Activated naive CD8-positive, alpha-beta T cell treated with anti-CD3 and anti-CD28 coated beads, Interleukin-2, amount 10 ng/mL, durations not matched to agents 7 days and 5 days (primary cell): ENCODE measurements at places on chromosomes 5 and 9.

GRCh38 chr5:136198453-136198852, 5.5 kb upstream of the SMIM32 start:
- no peak for DNase-seq

DNA sequence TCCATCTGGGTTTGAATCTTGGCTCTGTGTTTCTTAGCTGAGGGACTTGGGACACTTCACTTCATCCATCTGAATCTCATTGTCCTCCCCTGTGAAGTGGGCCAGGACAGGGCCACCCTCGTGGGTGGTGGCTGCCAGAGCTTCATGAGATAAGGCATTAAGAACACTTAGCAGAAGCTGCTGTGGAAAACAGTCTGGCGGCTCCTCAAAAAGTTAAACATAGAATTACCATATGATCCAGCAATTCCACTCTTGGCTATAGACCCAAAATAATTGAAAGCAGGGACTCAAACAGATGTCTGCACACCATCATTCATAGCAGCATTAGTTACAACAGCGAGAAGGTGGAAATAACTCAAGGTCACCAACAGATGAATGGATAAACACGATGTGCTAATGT, 42.4 kb upstream of the GGTA1 start:
- DNase-seq, result no peak

GRCh38 chr5:1037123-1037670, 28.6 kb downstream of the NKD2 start:
- no peak for DNase-seq

- no peak for DNase-seq
Measured at GRCh38 chr9:75378036-75378435, 289.7 kb downstream of the OSTF1 start.

- DNase-seq, result no peak
Measured at GRCh38 chr9:6915635-6916034, 157.9 kb downstream of the KDM4C start.

GRCh38 chr9:101022704-101023103, 5.8 kb upstream of the PLPPR1 start:
- DNase-seq, result no peak

DNA sequence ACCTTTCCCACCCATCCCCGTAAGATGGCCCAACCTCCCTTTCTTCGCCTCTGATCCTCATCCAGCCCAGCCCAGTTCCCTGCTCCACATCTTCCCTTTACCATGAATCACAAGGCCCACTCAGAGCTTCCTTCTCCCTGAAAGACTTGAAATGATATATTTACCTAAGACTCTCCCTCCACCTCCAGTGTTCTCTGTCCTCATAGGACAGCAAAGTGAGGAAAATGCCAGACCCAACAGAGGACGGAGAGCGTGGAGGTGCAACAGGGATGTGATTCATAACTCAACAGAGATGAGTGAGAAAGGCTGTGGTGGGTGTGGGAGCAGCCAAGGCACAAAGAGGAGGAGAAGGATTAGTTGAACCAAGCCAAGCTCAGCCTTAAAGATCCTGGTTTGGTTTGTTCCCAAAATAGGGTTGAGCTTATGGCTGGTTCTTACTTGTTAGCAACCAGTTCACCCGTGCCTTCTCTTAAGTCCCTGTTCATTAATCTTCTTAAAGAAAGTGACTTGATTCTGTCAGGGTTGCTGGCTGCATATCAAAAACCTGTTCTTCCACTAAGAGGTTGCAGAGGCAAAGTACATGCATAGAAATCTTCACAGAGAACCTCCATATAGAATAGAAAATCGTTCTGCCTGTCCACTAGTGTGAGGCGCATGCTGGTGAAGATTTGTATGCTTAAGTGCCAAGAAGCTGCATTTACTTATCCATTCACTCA, 183.2 kb downstream of the ACTL7B start:
- DNase-seq, result no peak

- DNase-seq, result no peak
Measured at GRCh38 chr5:156597276-156597675, 252.8 kb upstream of the PPP1R2B start.

DNA sequence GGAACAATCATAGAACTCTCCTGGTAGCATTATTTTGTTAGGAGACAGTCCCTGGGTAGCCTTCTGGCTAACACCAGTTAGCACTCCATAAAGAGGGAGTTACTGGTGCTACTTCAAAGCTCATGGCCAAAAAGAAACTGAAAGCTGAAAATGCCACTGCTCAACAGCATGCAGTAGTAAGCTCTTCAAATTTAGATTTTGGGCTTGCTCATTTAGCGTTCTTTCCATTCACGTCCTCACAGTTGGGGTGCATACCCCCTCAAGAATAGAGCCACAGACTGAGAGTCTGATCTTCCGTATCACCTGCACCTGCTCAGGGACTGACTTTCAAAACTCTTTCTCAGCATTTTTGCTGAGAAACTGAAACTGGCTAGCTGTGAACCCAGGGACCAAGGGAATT, 24.7 kb downstream of the NTRK2 start:
- DNase-seq, result no peak

- DNase-seq, result no peak
Measured at GRCh38 chr5:36363101-36363500, 61.4 kb upstream of the RANBP3L start.

DNA sequence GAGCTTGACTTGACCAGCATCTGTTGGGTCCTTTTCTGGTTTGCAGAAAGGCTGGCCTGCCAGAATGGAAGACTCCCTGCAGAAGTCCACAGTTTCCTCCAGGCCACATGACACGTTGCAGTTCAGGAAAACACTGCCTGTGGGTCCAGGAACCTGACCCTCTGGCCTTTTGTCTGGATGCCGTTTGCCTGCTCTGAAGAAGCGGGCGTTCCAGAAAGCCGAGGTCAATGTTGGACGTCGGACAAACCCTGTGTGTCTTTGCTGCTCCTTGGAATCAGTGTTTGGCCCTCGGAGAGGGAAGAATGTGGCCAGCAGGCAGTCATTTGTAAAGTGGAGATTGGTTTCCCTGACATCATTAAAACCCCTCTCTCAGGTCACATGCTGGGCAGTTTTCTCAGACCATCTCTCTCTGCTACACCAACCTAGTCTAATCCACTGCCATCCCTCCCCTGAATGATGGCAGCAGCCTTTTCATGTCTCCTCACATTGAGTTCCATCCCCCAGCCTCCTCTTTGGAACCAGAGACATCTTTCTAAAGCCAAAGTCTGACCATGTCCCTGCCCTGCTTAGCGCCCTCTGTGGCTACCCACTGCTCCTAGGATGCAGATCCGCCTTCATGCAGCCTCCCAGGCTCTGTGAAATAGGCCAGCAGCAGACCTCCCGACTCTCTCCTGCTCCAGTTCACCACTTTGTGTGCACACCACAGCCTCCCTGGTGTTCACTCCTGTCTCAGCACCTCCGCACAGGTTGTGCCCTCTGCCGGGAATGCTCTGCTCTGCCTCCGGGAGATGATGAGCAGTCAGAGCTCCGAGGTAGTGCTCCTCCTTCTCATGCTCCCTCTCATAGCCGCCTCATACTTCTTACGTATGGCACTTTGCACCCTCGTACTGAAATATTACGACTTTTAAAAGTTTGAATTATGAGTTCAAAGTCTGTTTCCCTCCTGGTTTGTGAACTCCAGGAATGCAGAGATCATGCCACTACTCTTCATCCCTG, 75.6 kb downstream of the RALGPS1 start:
- no peak for DNase-seq

DNA sequence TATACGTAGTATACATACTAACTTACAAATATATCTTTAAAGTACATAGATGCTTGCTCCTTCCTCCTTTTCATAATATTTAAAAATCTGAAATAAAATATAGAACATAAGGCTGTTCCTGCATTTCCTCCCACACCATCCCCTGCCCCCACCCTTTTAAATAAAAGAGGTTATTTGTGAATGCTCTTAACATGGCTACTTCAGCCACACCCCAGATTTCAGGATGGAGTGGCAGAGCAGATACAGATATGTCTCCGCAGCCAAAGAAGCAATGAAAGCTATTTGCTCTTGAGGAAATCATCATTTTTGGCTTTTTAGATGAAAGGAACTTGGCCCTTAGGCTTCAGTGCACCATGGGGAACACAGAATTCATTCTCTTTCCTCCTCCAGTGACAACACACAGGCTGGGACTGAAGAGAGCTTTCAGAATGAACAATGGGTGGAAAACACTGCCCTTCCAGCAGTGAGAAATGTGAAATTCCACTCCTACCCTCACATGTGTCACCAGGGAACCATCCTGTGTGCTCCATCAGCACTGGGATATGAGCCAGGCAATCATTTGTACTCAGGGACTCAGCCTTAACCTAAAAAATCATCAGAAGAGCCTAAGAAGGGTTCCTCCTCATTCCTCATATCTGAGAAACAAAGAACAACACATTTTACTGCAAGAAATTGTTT, 134.3 kb downstream of the PPP2R2B start:
- DNase-seq, result no peak

- DNase-seq, result no peak
Measured at GRCh38 chr5:113474100-113474728, 14.0 kb downstream of the MCC start.

GRCh38 chr5:166880456-166880855, 1411.0 kb upstream of the WWC1 start:
- DNase-seq, result no peak

DNA sequence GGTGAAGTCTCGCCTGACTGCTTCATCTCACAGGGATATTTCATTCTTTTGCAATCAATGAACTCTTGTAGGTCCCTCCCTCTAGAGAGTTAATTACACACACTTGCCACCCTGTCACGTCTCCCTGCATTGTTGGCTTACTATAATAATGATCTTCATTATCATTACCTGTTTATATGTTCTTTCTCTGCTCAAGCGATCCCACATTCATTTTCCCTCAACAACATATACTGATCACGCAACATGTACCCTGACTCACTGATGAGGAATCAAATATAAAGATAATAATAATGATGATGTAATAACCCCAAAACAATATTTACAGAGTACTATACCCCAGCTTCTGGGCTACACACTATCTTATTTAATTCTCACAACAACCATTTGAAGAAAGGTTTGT, 88.5 kb downstream of the FEM1C start:
- DNase-seq, result no peak

DNA sequence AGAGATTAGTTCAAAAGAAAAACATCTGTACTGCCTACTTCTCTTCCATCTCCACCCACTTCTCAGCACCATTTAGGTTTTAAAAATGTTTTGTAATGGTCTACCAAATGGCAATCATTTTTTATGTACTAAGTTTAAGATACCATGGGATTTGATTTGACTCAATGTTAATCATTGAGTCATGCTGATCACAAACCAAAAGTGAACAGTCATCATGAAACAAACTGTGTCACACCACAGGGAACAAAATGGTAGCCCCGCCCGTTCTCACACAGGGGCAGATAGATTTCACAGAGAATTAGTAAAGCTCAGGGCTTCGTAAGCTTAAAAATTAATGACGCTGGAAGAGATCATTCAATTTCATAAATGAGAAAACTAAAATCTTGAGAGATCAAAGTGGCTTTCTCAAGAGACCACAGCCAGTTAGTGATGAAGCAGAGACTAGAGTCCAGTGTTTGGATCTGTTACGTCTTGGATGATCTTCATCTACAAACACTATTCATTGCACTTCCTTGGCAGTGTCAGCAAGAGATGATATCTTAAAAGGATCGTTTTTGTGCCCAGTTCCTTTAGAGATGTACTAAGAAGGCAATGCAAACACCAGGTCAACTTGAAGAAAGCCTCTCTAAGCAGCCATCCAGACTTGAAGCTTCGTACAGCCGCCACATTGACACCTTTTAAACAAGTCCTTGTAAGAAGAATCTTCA, 33.9 kb upstream of the TRIO start:
- DNase-seq, result no peak

DNA sequence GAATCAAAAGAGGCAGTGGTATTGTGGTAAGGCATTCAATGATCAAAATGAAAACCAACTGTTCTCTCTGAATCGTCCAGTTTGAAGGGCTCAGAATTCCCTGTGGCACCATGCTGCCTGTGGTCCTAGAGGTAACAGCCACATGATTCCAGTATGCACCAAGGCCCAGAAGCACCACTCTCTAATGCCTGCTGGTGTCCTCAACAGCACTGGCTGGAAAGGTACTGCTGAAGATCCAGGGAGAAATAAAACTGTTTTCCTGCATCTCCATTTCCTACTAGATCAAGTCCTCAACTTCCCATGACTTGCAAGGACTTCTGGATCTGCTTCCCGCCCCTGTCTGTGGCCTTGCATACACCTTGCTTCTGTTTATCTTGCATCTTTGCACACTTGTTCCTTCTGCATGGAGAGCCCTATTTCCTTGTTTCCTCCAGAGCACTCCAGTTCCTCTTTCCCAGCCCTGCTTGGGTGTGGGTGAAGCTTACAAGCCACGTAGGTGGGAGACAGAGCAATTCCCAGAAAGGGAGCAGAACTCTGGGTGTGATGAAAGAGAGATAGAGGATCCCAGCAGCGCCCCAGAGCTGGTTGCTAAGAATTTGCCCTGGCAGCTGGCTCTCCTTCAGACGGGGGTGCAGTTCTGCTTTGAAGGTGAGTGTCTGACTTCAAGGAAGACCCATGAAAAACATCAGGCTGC, 41.0 kb upstream of the EQTN start:
- no peak for DNase-seq

- no peak for DNase-seq
Measured at GRCh38 chr9:136784249-136784996, 6.7 kb upstream of the TMEM141 start.

- no peak for DNase-seq
Measured at GRCh38 chr5:151183456-151184245, 26.1 kb upstream of the ANXA6 start.

GRCh38 chr9:13431692-13432091, 152.2 kb upstream of the MPDZ start:
- no peak for DNase-seq

DNA sequence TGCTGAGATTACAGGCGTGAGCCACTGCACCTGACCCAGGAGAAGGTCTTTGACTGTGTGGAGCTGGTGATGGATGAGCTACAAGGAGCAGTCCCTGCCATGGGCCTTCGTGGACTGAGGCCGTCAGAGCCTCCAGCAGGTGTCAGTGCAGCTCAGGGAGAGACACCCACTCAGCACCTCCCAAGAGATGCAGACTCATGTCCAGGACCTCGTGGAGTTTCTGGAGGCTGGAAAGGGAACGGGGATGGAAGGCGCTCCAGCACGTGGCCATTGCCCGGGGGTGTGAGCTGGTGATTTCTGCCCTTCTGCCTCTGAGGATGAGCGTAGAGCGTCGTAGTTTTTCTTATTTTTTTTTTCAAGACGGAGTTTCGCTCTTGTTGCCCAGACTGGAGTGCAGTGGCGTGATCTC, 9.5 kb downstream of the TOR4A start:
- DNase-seq, result peak; percentile 49

GRCh38 chr5:136018814-136019783, 9.7 kb upstream of the TGFBI start:
- no peak for DNase-seq
